ENCODE measurements at places on chromosomes 4 and X.

DNA sequence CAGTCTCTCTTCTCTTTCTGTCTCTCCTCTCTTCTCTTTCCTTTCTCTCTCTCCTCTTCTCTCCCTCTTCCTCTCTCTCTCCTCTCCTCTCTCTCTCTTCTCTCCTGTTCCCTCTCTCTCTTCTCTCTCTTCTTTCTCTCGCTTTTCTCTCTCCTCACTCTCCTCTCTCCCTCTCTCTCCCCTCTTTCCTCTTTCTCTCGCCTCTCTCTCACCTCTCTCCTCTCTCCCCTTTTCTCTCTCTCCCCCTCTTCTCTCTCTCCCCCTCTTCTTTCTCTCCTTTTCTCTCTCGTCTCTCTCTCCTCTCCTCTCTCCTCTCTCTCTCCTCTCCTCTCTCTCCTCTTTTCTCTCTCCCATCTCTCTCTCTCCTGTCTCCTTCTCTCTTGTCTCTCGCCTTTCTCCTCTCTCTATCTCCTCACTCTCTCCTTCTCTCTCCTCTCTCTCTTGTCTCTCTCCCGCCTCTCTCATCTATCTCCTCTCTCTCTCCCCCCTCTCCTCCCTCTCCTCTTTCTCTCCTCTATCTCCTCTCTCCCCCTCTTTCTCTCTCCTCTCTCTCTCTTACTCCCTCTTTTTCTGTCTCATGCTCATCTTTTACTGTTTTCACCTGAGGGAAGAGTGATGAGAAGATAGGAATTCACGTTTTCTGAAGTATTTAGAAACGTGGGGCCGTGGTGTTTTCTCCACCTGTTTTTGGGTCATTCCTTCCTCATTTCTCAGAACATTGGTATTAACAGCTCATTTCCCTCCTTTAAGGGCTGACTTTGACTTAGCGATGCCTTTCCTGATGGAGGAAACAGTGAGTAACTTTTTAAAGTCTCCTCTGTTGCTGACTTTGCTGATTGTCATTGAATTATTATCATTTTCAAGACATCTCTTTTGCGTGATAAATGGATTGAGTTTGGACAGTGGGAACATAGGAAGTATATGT, 80.6 kb upstream of the CD99 start:
- H3K4me1 ChIP-seq: peaks cover 3% of the 10 kb centered on the region
- no peaks in the 10 kb centered on the region for H3K36me3 ChIP-seq
- no peak for DNase-seq
- peak overlapping the region; percentile 11 for H3K4me3 ChIP-seq
- no peaks in the 10 kb centered on the region for H3K27me3 ChIP-seq
- H3K27ac ChIP-seq: no peak overlapping the region

DNA sequence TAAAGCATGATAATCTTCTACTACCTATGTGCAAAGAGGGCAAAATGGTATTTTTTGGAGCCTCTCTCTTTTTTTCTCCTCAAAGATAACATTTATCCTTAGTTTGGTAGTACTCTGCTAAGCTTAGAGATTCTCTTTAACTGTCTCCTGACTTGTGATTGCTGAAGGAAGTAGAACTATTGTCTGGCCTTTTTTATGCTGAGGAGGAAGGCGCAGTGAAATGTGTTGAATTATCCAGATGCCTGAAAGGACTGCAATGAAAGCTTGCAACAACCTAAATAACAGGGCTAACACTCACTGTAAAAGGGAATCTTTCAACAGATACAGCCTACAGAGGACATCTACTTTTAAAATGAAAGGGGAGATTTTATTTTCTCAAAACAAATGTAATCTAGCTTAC, 59.5 kb upstream of the CCDC160 start:
- DNase-seq: no peak
- no peak overlapping the region for H3K27ac ChIP-seq
- H3K36me3 ChIP-seq: no peaks in the 10 kb centered on the region
- H3K27me3 ChIP-seq: no peaks in the 10 kb centered on the region
- no peak overlapping the region for H3K4me3 ChIP-seq

- H3K27ac ChIP-seq: no peak overlapping the region
- H3K4me3 ChIP-seq: no peak overlapping the region
- H3K36me3 ChIP-seq: no peaks in the 10 kb centered on the region
- no peaks in the 10 kb centered on the region for H3K4me1 ChIP-seq
- DNase-seq: no peak
Observed at GRCh38 chrX:30821116-30821515, 67.9 kb downstream of the TAB3 start.

DNA sequence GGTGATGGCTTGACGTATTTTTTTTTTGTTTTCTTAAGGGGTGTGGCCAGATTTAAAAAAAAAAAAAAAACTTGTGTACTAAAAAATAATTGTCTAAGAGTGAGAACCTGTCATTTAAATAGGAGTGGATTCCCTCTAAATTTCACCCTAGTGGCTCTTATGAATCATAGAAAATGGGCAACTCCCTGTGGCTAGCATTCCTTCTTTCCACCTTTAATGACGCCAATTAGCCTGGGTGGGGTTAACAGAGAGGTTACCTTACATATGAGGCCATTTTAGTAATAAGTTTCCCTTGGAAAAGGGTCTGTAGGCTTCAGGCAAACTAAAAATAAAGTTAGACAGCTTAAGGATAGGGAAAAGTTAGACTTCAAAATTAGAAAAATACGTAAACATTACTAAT, 223.5 kb upstream of the FAM241A start:
- H3K4me3 ChIP-seq: no peak overlapping the region
- no peaks in the 10 kb centered on the region for H3K4me1 ChIP-seq
- no peak for DNase-seq
- no peaks in the 10 kb centered on the region for H3K27me3 ChIP-seq
- no peak overlapping the region for H3K27ac ChIP-seq

DNA sequence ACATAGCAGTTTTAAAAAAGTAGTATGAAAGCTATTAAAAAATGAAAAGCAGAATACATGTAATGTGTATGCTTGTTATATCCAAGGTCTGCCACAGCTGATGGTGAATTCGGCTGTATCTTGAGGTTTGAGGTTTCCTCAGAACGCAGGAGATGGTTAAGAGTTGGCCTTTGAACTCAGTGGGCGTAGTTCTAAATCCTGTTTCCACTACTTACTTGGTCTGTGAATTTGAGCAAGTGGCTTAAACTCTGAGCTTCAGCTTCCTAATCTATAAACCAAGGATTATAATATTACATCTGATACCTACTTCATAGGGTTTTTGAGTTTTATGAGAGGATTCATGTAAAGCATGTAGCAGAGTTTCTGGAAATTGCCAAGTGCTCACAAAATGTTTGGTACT, 125.2 kb downstream of the STIM2 start:
- no peaks in the 10 kb centered on the region for H3K27me3 ChIP-seq
- H3K4me1 ChIP-seq: peaks cover 1% of the 10 kb centered on the region
- no peaks in the 10 kb centered on the region for H3K36me3 ChIP-seq
- no peak overlapping the region for H3K4me3 ChIP-seq
- DNase-seq: no peak
